ENCODE measurements at places on chromosomes 7 and 10.
A peak's percentile ranks its signal among the peaks of the same experiment; 100 is the strongest.

DNA sequence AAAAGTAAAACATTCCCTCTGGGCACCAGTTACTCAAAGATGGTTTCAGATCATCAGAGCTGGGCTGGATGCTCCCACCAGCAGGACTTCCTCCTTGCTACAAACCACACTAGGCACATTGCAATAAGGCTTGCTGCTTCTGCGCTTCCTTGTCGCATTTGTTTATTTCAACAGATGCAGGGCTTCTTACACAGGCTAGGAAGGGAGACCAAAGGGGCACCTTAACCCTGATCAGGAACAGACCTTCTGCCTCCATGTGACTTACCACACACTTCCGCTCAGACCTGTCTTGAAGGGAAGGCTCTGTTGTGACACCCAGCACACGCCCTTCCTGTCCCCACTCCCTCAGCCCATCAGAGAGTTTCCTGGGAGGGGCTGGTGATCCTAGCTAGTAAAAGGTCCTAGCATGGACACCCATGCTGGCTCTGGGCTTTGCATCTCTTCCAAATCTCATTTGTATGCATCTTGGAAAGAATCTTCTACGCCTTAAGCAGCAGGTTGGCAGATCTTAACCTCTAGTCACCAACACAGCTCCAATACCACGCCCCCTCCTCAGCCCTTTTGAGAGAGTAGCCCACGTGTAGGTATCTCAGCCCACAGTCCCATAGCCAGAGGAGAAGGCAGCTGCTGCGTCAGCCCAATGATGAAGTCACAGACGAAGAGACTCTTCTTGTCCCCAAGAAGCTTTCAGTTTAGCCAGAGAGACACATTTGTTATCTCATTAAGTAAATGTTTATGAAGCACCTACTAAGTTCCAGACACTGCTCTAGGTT, 47.1 kb upstream of the SVIL start:
- DNase-seq, result peak; percentile 21

GRCh38 chr7:34043461-34044305, 138.3 kb downstream of the BMPER start:
- DNase-seq, result no peak

- DNase-seq, result no peak
Observed at GRCh38 chr10:30962522-30962921, 69.1 kb downstream of the ZNF438 start.

DNA sequence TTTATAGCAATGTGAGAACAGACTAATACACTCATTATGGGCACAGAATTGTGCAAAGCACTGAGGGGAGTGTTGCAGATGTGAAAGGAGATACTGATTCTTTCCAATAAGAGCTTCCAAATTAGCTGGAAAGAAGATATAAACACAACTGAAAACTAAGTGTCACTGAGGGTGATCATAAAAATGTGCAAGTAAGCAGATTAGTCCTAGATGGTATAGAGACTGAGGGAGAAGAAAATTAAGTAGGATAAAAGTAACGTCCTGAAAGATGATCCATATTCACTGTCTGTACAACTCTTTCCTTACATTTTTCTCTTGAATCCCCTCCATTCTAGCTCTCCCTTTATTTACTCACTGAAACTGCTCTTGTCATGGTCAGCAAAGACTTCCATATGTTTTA, 11.2 kb upstream of the NXPH1 start:
- DNase-seq, result no peak

DNA sequence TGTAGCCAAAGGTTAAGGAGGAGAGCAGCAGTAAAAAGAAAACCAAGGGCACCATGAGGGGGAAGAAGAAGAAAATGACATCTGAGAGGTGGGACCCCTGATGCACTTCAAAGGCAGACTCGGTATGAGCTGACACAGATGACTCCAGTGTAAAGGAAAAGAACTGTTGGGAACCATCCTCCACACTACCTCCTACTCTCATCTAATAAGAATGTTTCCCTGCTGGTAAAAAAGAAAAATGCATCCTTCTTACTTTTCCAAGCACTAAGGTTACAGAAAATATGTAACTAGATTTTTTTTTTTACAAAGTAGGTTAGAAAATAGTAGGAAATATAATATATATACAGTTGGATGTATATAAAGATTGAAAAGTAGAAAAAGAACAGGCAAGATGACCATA, 16.9 kb downstream of the TAS2R41 start:
- no peak for DNase-seq

GRCh38 chr10:58963723-58964124, 212.7 kb upstream of the PHYHIPL start:
- DNase-seq, result no peak

GRCh38 chr7:4683884-4684565, 1.9 kb downstream of the FOXK1 start:
- DNase-seq, result peak; percentile 16

- no peak for DNase-seq
Observed at GRCh38 chr7:106260136-106260561, 24.6 kb downstream of the NAMPT start.

DNA sequence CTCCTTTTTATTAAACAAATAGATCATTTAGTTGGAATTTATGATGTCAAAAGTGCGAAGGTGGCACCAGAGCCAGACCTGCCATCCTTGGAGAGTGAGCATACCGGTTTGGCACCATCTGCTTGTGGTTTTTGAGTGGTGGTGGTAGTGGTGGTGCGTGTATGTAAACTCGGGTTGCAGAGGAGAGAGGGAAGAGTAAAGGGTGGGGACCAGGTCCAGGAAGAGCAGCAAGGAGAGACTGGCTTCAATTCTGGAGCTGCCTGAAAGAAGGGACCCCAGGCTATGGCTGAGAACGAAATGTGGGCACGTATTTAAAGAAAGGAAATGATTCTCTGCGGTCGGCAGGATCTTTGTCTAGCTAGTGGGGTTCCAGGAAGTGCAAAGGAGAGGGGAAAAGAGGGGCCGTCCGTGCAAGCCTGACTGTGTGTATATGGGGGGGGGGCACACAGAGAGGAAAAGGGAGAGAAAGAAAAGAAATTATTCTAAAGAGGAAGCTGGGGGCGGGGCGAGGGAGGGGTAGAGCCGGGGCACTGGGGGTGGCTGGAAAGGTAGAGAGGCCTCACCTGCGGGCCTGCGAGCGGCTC, 448 bp upstream of the GOLGA7B start:
- no peak for DNase-seq

DNA sequence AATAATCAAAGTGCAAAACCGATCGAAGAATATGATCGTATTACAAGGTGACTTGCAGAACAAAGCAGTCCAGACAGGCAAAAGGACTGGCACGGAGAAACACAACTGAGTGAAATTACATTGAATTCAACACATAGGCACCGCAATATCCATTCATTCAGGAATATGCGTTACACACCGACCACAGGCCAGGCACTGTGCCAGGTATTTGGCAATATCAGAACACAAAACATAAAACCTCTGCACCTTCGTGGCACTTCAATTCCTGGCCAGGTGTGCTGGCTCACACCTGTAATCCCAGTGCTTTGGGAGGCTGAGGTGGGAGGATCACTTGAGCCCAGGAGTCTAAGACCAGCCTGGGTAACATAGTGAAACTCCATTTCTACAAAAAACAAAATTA, 187.9 kb downstream of the DIP2C start:
- no peak for DNase-seq

- no peak for DNase-seq
Observed at GRCh38 chr7:73971704-73972341, 56.1 kb upstream of the ELN start.

GRCh38 chr10:121648059-121648458, 49.8 kb upstream of the FGFR2 start:
- no peak for DNase-seq

GRCh38 chr7:32018845-32019578, 51.2 kb downstream of the PDE1C start:
- no peak for DNase-seq

DNA sequence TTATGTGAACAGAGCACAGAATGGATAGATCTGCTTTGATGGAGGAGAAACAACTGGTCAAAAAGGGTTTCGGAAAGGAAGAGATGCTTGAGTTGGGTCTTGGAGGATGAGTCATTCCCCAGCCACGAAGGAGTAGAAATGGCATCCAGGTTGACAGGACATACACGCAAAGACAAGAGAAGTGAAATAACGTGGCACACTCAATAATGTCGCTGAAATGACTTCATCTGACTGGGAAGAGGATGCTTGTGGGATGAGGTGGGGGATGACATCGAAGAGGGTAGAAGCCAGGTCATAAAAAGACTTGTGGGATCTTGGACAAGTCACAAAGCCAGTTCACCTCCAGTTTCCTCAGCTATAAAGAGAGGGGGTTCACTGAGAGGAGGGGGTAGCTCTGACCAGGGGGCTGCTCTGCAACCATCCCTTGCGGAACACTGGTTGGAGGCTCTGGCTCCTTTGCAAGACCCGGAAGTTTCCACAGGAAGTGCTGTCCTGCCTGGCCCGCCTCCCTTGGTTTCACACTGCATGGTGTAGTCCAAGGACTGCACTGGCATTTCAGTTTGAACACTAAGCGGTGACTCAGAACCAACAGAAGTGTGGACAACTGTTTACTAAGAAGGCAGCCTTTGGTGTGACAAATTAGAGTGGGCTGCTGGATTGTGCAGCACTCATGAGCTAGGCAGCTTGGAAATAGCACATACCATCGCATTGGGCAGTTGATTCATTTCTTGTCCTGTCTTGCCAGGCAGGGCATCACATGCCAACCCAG, 189.9 kb upstream of the ADO start:
- no peak for DNase-seq

DNA sequence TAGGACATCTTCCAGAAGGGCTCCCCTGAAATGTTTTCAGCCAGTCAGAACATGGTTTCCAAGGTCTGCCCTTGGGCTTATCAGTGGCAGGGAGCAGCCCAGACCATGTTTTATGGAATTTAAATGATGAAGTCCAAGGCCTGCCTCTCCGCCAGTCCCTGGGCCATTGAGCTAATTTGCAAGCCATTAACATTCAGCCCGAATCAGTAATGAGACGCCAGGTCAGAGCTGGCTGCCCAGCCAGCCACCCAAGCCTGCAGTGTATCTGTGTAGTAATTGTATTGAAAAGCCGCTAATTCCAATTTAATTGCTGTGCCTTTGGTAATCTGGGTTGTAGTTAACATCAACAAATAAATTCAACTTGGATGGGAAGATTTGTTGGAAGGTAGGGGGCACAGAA, 131.4 kb downstream of the PAXIP1 start:
- DNase-seq, result no peak

GRCh38 chr10:6108631-6109443, 20.0 kb downstream of the RBM17 start:
- DNase-seq, result peak; percentile 32

GRCh38 chr7:154767142-154767541, 235.8 kb downstream of the PAXIP1 start:
- no peak for DNase-seq

DNA sequence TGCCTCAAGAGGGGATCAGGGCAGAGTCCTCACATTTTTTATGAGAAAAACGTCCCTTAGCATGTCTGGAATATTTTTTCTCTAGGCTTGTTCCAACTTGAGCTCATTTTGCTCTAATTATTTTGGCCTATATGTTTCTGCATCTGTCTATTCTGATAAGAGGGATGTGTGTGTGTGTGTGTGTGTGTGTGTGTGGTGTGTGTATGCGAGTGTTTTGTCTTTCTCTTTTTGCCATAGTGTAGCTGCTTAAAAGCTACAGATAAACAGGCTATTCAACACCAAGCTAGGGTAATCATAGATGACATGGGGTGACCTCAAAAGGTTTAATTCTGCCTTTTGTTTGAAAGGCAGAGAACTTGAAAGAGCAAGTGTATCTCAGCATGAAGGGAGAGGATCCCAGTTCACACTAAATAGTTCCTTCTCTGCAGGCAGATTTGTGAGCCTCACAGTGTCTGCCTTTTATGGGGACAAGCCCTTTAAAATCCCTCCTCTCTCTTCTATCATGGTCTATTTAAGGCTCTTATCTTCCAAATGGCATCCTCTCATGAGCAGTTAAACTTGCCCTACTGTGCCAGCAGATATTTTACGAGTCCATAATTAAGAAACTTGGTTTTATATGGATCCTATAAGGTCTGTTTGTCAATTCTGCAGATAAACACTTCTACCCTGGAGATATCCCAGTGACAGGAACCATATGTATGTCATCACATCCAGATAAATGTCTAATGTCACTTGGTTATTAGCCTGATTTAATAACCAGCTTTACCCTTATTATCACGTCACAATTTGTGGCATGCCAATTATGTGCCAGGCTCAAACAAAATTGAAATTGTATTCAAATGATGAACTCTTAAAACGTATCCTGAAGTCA, 202.9 kb upstream of the MTPN start:
- DNase-seq, result no peak

GRCh38 chr10:101837748-101838147, 5.9 kb downstream of the KCNIP2 start:
- no peak for DNase-seq
